ENCODE measurements at places on chromosomes 7 and 10.

DNA sequence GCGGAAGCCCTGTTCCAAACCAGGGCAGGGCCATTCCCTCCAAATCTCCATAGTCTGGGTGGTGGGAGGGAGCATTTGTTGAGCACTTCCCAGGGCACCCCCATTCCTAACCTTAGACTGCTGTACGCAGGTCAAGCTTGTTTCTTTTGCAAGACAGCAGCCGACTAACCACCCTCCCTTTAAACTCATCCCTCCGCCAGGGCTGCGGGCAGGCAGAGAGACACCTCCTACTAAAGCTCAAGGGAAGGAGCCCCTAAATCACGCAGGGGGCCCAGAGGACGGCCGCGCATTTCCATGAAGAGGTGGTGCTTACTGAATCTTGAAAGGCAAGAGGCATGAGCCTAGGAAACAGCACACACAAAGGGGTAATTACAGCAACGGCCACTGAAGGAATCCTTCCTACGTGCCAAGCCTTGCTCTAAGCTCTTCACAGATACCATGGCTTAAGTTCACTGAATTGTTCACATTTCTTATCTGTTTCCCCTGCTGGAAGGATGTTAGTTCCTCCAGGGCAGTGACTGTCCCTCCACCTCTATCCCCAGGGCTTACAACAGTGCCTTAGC, 90.0 kb downstream of the PROSER2 start:
- no peak for DNase-seq

DNA sequence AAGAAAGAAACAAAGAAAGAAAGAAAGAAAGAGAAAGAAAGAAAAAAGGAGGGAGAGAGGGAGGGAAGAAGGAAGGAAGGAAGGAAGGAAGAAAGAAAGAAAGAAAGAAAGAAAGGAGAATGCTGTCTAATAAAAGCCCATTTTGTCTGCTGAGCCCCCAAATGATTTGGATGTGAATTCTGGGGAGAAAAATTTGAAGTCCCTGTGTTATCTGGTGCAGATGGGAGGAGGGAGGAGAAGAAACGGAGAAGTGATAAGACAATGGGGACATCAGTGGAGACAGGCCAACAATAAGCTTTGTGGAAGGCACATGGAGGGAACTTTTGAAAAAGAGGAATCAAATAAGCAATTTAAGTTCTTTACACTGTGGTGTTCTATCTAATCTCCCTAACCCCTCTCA, 24.6 kb upstream of the TMEM273 start:
- DNase-seq: no peak

DNA sequence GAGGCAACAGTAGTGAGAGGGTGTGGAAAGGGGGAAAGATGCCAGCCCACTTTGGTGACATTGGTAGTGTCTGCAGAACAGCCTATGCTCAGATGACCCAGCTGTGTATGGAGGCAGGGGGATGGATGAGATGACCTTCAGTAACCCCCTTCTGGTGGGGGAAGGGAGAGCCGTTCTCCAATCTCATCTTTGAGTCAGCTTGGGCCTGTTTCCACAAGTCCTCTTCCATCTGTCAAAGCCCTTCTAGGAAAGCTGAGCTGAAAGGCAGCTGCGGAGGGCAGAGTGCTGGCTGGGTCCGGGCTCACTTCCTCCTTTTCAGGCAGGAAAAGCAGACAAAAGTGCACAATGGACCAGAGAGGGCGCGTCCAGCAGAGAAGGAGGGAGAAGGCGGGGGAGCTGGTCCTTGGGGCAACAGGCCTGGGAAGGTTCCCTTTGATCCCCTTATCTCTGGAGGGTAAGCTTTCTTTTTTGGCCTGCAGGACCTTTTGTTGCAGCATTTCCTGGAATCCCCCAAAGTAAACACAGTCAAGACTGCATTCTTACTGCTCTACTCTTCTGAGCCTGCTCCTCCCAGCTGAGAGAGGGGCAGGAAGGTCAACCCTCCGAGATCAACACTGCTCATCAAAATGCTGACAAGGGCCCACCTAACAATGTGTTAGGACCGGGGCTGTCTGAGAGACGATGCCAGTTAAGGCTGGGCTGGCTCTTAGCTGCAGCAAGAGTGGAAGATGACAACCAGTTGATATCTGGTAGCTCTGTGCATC, 1.2 kb upstream of the LRMDA start:
- no peak for DNase-seq

DNA sequence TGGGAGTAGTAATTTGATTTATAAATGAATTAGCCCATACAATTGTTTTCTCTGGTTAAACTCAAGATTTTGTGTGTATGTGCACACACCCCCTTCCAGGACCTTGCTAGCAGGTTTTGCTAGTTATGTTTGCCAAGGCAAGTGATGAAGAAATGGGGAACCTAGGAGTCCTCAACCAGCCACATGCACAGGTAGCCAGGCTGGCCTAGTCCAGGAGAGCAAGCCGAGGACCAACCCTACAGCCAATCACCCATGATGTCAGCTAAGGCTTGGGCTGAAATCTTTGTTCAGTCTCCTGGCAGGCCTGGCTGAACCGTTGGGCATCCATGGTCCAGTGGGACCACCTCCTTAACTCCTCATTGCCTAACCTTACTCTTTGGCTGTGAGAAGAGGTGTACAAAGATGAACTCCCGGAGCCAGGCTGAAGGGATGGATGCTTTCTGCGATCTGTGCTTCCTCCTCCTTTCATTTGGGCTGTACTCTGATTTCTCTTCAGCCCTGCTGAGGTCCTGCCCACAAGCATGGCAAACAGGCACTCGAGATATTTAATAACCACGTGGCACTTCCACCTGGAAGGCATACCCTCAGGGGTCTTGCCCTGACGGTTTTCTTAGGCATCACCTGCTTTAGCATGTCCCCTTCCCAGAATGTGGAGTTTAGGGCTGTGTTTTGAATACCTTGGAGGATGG, 22.1 kb downstream of the HNRNPA2B1 start:
- DNase-seq: no peak

DNA sequence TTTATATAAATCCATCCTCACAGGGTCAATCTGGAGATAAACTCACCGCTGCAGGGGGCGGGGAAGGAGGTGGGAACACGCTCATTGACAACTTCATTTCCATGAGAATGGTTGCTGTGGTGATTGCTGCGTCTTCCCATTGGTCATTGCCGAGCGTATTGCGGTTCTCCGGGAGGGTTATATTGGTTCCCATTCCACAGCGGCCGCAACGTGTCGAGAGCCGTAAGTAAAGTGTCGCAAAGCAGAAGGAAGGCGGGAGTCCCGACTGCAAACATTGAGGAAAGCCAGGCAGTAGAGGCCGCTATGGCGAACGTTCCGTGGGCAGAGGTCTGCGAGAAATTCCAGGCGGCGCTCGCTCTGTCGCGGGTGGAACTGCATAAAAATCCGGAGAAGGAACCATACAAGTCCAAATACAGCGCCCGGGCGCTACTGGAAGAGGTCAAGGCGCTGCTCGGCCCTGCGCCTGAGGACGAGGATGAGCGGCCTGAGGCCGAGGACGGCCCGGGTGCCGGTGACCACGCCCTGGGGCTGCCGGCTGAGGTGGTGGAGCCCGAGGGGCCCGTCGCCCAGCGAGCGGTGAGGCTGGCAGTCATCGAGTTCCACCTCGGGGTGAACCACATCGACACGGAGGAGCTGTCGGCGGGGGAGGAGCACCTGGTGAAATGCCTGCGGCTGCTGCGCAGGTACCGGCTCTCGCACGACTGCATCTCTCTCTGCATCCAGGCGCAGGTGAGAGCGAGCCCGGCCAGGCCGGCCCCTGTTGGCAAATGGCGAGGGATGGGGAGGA, at the start of gene KIFBP:
TSS of gene KIFBP (plus strand) at position 274 of the 787 bp plus-strand sequence. CDS start at position 304, 30 bp downstream.
- DNase-seq: peak; percentile 89

DNA sequence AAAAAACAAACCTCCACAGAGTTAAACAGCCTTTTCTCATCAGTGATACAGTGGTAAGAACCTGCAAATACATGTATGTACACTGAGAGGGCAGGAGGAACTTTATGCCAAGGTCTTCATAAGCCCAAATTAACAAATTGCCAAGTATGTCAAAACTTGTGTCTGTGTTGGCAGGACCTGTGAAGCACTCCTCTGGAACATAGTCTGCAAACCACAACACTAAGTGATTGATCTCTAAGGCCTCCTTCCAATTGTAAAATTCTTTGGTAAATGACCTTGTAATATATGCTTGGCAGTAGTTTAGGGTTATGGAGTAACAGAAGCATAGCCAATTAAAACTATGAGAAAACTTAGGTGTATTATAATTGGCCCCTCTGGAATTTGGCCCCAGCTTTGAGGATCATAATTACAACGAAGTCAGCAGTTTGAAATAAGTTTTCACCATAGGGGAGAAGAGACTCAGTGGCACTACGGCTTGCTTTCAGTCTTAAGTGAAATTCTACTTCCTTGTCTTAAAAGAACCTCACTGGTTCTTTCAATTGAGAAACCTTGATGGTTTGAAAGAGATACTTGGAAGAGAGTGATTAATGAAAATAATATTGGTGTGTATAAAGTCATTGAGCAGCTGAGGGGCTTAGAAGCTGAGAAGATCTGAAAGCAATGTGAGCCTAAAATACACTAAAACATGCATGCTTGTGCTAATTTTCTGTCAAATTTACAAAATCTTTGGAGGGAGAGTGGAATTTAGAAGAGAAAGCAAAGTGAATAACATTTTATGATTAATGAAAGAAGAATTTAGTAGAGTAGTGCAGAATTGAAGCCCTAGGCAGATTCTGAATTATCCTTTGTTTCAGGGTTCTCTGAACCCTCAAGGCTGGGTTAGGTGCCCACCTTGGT, 57.6 kb downstream of the CNNM2 start:
- DNase-seq: no peak

- no peak for DNase-seq
These were observed 205.4 kb downstream of the MBL2 start for GRCh38 chr10:52567247-52567580.

DNA sequence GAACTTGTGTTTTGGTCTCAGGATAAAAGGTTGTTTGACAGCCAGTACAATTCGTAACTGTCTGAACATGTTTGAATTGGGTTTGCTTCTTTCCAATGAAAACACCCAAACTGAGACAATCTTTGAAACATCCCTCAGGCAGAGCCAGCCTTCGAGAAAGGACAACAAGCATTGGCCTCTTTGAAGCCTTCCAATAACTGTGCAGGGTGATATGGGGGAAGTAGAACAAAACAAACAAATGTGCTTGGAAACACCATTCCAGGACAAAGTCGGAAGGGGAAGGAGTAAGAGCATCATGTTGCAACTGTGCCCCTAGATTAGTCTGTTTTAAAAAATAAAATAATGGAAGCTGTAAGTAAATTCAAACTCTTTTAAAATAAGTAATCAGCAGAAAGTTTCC, 39.5 kb downstream of the IL2RA start:
- DNase-seq: no peak

DNA sequence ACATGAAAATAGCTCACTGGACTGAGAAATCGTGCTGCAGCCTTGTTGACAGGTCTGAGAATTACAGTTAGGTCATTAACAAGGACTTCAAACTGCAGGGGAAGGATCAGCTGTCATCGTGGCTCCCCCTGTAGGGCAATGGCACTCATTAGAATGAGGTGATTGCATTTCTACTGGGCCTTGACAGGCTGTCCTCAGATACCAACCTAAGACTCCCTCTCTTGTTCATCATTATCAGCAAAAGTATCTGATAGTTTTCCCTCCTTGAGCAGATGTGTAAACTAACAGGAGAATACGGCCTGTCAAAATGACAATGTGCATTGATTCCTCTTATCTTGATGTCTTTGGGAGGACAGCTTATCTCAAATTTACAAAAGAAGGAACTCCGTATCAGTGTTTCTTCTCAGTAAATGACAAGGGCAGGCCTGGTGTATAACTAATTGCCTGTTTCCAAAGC, 648.5 kb upstream of the LRRN3 start:
- DNase-seq: no peak

- DNase-seq: no peak
These were observed 82.8 kb upstream of the FAM171A1 start for GRCh38 chr10:15453926-15454325.

GRCh38 chr10:116589926-116590325, 833 bp upstream of the PNLIPRP1 start:
- no peak for DNase-seq

GRCh38 chr7:98212532-98213041, 1.3 kb downstream of the BHLHA15 start:
- no peak for DNase-seq

- no peak for DNase-seq
These were observed 2.2 kb upstream of the ATP6V0E2 start for GRCh38 chr7:149871576-149871975.

DNA sequence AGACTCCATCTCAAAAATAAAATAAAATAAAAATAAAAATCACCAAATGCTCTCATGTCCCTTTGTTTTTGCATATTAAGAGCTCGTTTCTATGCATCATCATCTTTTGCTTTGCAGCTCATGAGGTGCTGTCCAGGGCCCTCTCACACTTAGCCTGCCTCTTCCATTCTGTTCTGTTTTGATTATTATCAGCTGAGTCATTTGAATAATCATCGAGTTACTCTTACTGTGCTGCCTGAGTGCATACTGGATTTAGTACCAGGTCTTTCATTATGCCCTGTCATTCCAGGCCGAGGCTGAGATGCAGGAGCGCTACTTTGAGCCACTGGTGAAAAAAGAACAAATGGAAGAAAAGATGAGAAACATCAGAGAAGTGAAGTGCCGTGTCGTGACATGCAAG, 33.0 kb downstream of the UCMA start:
- no peak for DNase-seq

DNA sequence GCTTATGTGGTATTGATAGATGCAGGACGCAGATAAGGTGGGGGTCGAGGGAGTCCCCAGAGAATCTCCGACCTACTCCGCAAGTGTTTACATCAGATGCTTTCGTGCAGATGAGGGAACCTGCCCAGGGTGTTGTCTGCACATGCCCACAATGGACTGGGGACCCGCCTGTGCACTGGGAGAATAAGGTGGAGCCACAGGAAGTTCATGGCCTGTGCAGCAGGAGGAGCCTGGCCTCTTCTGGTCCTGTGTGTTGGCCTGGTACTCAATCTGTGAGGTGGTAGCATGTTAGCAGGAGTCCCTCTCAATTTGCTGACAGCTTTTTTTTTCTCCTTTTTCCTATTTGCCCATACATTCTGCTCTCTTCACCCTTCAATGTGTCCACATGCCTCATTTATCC, 54.1 kb upstream of the AKR1C1 start:
- DNase-seq: no peak

GRCh38 chr7:121537031-121537430, 140.9 kb upstream of the FAM3C start:
- DNase-seq: no peak

All from CD4-positive, alpha-beta T cell treated with Interleukin-4 for 1 hour (primary cell).